MCF 10A (cell line): ENCODE measurements at places on chromosomes 12 and 14. TPM values are rescaled to one million over a fixed set of nuclear protein-coding genes. Genes with fewer than 3 reads are reported as not detected.

DNA sequence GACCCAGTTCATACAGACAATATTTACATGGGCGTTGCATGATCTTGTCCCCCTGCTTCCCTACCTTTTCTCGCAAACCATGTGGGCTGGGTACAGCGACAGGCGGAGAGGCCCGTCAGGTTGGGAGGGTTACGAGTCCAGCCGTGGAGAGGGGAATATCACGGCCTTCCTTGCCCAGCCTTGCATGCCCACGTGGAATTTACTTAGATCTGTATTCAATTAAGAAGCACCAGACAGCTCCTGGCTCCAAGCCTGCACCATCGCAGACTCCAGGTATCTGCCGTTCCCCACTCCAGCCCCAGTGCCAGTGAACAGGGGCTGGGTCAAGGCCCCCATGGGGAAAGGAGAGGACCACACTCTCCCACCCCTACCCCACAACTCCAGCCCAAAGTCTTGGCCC, 29.8 kb downstream of the BCL11B start:
- H3K36me3 ChIP-seq: no peaks in the 10 kb centered on the region
- no peak for DNase-seq
- no peak overlapping the region for H3K27ac ChIP-seq
- no peaks in the 10 kb centered on the region for H3K27me3 ChIP-seq

DNA sequence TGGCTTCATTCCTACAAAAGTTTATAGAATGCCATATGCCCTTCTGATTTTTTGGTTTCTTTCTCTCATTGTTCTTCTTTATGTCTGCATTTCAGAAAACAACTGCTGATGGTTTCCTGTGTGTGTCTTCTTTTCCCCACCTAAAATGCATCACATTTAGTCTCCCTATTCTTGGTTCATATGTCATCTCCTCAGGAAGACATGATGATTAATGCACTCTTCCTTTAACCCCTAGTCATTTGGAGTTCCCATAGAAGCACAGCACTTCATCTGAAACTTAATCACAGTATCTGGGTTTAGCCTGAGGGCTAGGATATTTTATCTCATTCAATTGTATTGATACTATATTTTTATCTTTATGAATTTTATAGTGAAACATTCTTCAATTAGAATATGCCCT, 21.5 kb downstream of the GNPNAT1 start:
- peaks cover 9% of the 10 kb centered on the region for H3K4me1 ChIP-seq
- no peak overlapping the region for H3K27ac ChIP-seq
- no peak for DNase-seq
- H3K27me3 ChIP-seq: no peaks in the 10 kb centered on the region
- no peak overlapping the region for H3K4me3 ChIP-seq

ADAM20 gene
- total RNA-seq: 1.4 and 1.6 TPM in 2 replicates

GRCh38 chr12:69648476-69648875, 37.8 kb upstream of the LRRC10 start:
- H3K27me3 ChIP-seq: no peaks in the 10 kb centered on the region
- H3K4me3 ChIP-seq: no peak overlapping the region
- H3K4me1 ChIP-seq: peaks cover under 1% of the 10 kb centered on the region

GLI1 gene
- total RNA-seq: not detected in 2 replicates

DAO gene
- not detected in 2 replicates for total RNA-seq
